COR-L47 (cell line): ENCODE measurements at places on chromosomes 5 and 9.

GRCh38 chr5:151805414-151806223 is 33.9 kb downstream of the G3BP1 start:
- DNase-seq, result no peak

DNA sequence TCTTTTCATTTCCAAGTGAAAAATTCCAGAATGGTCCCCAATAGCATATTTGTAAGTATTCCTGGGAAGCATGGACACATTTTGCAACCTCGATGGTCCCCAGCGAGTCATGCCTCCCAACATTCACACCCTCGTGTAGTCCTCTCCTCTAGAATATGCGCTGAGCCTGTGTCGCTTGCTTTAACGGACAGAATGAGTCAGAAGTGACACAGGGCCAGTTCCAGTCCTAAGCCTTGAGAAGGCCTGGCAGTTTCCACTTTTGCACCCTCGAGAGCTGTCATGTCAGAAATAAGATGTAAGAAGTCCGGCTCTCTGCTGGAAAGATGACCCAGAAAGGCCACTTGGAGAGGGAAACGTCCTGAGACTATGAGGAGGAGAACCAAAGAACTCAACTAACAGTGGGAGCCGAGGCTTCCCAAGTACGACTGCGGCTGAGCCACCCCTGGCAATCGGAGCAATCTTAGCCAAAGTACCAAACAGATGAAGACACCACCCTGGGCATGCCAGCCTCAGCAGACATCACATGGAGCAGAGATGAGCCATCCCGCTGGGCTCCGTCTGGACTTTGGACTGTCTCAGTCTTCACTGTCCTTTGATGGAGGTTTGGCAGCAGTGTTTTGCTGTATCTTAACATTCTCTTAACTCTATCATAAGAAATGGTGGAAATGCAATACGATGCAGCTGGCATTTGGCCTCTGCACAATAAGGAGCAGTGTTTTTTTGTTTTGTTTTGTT is 42.6 kb upstream of the GFPT2 start:
- no peak for DNase-seq

DNA sequence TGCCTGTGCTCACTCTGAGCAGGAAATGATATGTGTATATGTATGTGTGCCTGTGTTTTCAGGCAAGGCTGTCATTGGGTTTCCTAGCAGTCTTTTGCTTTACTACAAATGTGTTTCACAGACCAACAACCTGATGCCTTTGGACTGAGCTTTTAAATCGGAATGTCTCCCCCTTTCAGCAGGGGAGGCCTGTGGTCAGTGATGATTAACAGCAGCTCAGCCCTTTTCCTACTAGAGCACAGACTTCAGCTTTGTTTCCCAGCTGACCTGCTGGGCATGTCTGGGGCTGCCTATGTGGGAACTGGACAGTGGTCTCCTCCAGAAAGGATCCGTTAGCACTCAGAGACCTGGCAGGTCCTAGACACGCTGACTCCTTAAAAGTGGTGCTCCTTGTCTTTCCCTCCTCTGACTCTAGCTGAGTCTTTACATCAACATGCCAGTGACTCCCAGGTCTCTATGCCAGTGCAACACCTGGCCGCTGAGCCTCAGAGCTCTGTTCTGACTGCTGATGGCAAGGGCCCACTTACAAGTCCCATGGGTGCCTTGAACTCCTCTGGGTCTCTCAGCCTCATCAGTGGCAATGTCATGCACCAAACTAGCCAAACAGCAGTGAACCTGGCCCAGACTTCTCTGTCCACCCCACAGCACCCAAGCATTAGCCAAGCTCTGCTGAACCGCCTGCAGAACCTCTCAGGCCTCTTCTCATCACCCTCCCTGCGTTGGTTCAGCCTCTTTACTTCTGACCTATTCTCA is 7.7 kb downstream of the MACROH2A1 start:
- no peak for DNase-seq

DNA sequence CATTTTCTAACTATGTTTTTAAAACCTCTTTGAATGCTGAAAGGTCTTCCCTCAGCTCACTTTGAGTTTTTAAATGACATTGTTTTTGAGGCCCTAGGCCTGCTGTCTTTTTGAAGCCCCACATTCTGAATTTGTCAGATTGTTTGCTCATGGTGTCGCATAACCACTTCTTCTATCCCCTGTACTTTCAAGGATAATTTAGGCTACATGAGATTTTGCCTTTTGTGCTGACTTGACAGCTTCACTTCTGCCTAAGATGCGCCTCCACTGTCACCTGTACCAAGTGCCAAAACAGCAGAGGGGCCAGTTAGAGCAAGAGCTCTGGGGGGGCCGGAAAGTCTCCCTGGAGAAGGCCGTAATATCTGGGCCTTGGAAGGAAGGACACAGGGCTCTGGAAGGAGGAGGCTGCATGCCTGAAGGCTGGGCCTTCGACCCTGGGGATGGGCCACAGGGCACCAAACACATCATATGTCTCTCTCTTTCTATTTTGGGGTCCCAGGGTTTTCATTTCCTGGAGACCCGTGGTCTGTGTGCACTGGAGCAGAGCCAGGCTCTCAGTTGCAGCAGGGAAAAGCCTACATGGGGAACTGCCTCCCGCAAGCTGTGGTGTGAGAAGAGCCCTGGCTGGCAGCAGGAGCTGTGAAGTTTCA is 49.1 kb downstream of the NDST1 start:
- no peak for DNase-seq

GRCh38 chr5:121899346-121899745 is 47.7 kb downstream of the FTMT start:
- peak; percentile 53 for DNase-seq

GRCh38 chr5:88825584-88826315 is 57.2 kb downstream of the MEF2C start:
- DNase-seq, result no peak

DNA sequence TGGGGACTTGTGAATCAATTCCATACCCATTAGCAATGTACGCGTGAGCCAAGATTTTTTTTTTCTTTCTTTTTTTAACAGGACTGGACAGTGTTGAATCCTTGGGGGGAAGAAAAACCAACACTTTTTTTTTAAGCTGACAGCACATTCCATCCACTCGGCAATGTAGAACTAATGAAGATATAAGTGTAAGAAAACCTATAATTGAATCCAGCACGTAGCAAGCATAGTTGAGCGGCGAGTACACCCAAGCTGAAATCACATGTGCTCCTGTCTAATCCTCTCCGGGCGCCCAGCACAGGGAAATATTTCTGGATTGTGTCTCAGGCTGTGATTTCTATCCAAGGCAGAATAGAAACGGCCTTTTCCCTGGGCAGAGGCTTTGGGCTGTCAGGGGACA is 118.2 kb downstream of the BOD1 start:
- no peak for DNase-seq

DNA sequence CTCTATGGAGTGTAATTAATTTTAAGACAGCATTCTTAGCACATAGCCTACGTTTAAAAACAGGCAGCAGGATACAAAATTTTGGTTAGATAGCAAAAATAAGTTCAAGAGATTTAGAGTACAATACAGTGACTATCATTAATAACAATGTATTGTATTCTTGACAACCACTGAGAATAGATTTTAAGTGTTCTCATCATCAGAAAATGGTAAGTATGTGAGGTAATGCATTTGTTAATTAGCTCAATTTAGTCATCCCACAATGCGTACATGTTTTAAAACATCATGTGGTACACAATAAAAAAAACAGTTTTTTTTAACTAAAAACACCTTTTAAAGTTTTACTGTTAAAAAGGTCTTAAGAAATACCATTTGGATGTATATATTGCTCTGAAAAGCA is 94.2 kb downstream of the MUSK start:
- no peak for DNase-seq
